ENCODE measurements at places on chromosomes 7 and 10.

DNA sequence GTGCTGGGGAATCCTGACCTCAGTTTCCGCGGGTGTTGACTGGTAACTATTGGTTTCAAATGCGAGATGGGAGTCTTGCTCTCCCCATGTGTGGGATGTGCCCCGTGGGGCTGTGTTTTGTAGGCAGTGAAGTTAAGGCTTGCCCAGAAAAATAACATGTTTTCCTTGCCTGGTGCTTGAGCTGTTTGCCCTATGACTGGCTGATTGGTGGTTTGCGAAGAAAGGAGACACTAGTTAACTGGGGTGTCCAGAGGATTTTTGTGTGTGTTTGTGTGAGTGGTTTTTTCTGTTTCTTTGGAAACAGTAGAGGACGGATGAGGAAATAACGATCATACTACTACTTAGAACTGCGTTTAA, 61.9 kb downstream of the CREB5 start:
- DNase-seq, result no peak

DNA sequence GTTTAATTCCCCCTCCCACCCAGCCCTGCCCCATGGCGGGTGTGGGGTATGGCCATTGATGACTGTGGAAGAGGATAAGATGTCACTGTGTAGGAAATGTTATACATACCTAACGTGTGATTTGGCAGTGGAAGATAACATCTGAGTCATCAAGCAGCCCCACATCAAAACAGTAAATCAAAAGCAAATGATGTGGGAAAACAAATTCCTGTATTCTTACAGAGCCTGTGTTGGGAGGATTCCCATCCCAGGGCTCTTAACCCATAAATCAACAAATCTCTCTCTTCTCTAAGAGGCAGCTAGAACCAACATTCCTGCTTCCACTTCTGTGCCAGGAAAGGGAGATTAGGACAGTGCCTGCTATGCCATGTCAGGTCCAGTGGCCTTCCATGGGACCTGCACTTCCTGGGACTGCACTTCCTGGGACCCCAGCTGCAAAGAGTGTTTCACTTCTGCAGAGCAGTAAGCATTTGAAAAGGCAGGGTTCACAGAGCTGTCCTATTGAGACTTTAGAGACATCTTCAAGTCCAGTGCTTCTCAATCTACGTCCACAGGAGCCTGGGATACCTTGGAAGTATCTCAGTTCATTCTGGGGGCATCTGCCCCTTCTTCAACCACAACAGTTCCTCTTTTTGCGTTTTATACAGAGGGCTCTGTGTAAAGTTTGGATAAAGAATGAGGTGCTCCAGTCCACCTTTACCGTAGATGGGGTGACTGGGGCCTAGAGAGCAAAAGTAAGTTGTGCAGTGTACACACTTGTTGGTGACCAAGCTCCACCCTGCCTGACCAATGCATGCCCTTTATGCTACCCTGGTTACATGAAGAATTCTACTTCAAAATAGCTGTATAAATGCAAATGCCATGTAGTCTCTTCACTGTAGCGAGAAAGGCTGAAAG, 45.7 kb downstream of the ATXN7L1 start:
- DNase-seq, result no peak

DNA sequence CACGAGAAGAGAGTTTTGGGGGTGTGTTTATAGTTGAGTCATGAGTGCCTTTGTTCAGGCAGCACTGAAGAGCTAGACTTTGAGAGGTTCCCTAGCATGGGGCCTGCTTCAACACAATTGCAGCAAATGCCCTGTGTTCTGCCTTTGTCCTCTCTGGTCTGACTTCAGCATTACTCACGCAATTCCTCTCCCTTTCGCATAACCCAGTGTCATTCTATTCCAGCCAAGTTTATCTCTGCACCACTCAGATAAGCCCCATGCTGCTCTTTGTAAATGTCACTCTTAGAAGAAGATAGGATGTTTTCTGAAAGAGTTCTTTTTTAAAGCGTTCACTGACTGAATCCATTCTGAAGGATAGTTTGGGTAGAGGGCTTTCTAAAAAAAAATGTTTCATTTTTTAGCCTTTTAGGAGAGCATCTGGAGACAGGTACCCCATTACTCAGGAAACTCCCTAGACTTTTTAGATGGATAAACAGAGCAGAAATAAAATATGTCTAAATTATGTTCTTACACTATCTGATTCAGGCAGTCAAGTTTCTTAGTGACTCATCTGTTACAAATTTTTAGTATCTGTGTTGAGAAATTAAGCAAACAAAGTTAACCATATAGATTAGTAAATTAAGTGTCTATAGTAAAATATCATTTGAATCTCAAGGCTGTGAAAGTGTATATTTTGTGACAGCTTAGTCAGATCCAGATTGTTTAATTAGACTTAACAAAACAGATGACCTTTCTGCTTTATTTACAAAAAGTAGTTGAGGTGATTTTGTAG, 318.5 kb downstream of the GPR158 start:
- DNase-seq, result no peak

GRCh38 chr10:120131183-120131582, 238.7 kb downstream of the SEC23IP start:
- DNase-seq, result no peak

GRCh38 chr7:142908921-142909890, 23.7 kb upstream of the TRPV6 start:
- DNase-seq, result no peak

DNA sequence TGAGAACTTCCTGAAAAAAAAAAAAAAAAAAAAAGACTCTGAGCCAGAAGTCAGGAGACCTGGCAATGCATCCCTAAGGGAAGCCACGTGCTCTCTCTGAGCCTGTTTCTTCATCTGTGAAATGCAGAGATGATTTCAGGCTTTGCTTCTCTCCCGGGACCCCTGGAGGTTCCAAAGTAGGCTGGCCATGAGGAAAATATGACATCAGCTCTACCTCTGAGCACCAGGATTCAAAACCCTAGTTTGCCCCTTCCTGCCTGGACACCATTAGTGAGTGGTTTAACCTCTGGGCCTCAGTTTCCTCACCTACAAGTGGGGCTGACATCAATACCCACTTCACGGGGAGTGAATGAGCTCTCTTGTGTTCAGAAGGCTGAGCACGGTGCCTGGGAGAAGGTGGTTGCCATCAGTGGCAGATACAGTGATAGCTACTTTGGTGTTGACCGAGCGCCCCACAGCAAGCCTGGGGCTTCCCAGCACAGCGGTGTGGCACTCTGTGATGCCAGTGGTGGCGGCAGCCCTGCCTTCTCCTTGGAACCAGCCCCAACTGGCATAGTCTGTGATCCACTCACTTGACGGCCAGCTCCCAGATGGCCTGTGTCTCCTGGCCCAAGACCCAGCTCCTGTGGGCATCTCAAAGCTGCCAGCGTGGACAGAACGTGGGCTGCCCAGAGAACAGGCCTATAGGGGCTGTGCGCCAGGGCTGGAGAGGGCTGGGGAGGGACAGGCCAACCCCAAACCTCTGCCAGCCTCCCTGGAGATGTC, 153.1 kb upstream of the UNC5B start:
- no peak for DNase-seq

DNA sequence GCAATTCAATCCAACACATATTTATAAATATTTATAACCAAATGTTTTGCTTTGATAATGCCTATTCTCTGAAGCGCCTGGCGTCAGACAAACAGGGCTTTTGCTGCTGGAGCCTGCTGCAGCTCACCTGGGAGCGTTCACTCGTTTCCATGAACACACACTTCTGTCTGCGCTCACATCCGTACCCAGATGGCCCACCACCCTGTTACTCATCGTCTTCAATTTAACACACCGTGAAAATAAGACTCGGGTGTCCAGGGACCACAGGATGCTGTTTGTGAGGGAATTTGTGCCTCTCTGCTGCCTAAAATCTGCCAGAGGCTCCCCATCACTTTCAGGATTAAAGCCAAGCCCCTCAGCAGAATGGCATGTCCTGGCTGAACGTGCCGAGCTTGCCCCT, 74.1 kb downstream of the SLIT1 start:
- no peak for DNase-seq

GRCh38 chr10:86077871-86078638, 288.5 kb downstream of the GRID1 start:
- no peak for DNase-seq
